ENCODE measurements at places on chromosomes 4 and X.

GRCh38 chrX:148228521-148228920 lies 247.4 kb downstream of the FMR1NB start:
- DNase-seq, result no peak
- H3K27me3 ChIP-seq, result no peaks in the 10 kb centered on the region
- H3K27ac ChIP-seq, result no peak overlapping the region
- no peaks in the 10 kb centered on the region for H3K36me3 ChIP-seq
- H3K4me3 ChIP-seq, result no peak overlapping the region
- no peaks in the 10 kb centered on the region for H3K4me1 ChIP-seq

- no peaks in the 10 kb centered on the region for H3K36me3 ChIP-seq
- H3K27me3 ChIP-seq, result no peaks in the 10 kb centered on the region
- H3K4me3 ChIP-seq, result no peak overlapping the region
Observed at GRCh38 chr4:24644983-24645764, 60.8 kb upstream of the DHX15 start.

DNA sequence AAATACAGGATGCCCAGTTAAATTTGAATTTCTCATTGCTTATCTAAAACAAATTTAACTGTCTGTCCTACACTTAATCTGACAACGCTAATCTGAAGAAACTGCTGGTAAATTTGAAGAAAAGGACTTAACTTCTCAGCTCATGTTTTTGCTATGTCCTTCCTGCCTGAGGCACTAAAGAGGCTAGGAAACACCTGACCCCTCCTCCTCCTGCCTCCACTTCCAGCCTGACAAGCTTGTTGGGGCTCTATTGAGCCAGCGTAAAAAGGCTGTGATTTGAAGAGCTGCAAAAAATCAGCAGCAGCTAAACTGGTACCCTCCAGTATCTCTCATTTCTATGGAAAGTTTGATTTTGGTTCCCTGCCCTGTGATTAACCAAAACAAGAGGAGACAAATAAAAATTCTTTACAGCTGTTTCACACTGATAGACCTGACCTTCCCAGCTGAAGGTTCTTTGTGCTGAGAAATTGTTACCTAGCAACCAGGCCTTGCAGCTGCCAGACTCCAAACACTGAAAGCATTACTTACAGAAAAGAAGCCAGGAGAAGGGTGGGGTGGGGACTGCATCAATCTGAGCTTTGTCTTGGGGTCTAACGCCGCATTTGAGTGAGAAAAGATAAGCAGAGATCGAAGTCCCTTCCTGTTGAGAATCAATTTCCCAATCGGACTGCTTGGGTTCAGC lies 35.0 kb downstream of the DCX start:
- peak; percentile 29 for DNase-seq
- no peak overlapping the region for H3K4me3 ChIP-seq
- no peaks in the 10 kb centered on the region for H3K27me3 ChIP-seq
- H3K4me1 ChIP-seq, result no peaks in the 10 kb centered on the region
- no peaks in the 10 kb centered on the region for H3K36me3 ChIP-seq

DNA sequence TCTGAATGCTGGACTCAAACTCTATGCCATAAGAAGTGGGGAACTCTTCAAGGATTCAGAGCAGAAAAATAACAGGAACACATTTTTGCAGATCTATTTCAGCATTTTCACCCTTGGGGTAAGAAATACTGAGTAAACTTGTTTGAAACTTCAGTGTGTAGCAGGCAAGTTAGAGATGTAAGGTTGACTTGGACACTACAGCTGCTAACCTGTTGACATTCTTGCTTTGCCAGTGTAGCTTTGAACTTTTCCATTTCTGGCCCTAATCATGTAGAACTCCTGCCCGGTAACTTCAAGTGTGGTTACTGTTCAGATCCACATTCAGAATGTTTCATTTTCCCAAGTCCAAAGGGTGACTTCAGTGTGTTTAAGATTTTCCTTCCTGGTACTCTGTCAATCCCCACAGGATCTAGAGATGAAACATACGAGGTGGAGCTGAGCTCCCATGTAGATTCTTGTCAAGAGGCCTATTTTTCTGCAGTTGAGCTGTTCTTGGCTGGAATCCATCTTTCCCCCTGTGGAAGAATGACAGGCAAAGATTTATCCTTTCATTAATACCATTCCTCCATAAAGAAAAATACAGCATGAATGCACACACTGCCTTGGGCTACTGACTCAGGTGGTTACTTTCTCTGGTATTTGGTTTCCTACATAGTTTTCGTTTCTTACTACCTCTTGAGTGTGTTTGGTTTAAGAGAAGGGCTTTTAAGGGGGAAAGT lies 34.1 kb downstream of the FHDC1 start:
- no peak overlapping the region for H3K27ac ChIP-seq
- H3K27me3 ChIP-seq, result no peaks in the 10 kb centered on the region
- no peak for DNase-seq
- no peaks in the 10 kb centered on the region for H3K36me3 ChIP-seq
- H3K4me3 ChIP-seq, result no peak overlapping the region
- no peaks in the 10 kb centered on the region for H3K4me1 ChIP-seq

GRCh38 chr4:10098780-10099160 lies 17.8 kb downstream of the WDR1 start:
- H3K4me1 ChIP-seq, result peaks cover 67% of the 10 kb centered on the region
- H3K36me3 ChIP-seq, result peaks cover 45% of the 10 kb centered on the region
- H3K27ac ChIP-seq, result peak overlapping the region; percentile 88
- DNase-seq, result peak; percentile 44

Measured in cardiac muscle cell (in vitro differentiated cells and primary cell).